SK-N-SH treated with all-trans-retinoic acid at 6 μM for 48 hours (cell line): ENCODE measurements at places on chromosomes 11 and 22.

DNA sequence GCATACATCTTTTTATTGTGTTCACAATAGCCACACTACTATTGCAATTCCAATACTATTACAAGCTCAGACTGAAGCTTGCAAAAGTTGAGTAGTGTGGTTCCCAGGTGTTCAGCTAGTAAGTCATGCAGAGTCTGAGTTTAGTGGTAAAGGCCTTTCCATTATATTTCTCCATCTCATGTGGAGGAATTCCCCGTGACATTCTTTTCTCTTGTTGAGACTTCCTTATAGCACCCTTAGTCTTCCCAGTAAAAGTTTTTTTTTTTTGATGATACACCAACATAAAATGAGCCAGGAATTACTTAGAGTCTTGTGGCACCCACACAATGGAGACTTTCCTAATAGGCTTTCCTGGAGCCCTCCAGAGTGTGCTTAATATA, 110.8 kb downstream of the UVRAG start:
- ATAC-seq, result peak; percentile 49

DNA sequence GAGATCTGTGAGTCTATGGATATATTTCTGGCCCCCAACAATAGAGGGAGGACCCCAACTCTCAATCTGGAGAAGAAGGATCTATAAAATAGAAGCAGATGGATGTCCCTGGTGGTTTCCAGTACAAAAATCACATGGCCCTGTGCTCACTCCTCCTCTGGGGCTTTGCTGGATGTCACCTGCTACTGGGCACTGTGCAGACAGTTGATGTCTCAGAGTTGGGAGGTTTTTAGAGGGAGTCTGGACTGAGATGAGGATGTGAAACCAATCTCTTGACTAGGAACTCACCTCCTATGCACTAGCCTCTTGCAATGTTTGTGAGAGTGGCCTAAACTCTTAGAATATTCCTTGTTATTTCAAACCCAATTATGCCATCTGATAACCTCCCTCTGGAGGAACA, 107.2 kb downstream of the SCN3B start:
- no peak for ATAC-seq

- peak; percentile 78 for ATAC-seq
Measured at GRCh38 chr22:41021613-41022454, 70.6 kb upstream of the EP300 start.

DNA sequence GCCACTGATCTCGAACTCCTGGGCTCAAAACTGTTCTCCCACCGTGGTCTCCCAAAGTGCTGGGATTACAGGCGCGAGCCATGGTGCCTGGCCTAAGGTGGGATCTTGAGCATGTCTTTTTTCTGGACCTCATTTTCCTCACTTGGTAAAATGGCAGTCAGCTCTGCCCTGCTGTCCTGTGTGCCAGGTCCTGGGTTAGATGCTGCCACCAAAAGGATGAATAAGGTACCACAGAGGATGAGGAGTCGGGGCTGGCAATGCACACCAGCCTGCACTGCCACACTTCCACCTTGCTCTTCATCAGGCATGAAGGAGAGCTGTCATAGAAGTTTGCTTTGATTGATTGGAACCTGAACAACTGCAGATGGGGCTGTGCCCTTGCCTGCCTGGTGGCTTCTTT, 32.3 kb downstream of the ACO2 start:
- ATAC-seq, result 0 out of 3 replicates have a peak, but pooled peaks have one; percentile 31

DNA sequence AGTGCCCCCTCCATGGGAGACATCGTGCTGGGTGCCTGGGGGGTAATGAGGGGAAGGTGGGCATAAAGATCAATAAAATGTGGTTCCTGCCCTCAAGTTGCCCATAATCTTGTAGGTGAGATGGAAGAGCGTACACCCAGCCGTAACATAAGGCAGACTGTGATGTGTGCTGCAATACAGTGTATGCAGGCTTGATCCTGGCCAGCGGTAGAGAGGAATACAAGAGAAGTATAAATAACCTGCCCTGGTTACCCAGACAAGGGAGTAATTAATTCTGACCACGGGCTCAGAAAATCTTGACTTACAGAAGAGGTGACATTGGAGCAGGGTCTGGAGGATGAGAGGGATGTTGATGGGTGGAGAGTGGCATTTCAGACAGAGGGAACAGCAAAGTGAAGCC, 43.7 kb downstream of the TECTA start:
- no peak for ATAC-seq
